AG04449 (cell line): ENCODE measurements at places on chromosomes 4 and X.

DNA sequence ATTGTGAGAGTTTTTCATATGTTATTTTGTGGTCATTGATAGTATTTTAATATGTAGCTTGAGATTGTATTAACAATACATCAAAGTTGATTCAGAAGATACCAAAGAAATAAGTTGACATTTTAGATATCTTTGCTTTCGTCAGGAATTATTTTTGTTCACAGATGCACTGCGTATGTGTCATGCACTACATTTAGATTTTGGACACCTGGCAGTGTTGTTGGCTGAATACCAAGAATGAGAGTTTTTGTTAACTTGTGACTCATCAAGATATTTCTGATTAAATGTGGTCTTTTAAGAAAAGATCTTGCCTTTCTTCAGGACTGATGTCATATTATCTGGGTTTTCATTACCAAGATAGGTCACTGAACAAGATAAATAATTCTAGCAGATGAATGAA lies 633.4 kb downstream of the CENPC start:
- DNase-seq = no peak

DNA sequence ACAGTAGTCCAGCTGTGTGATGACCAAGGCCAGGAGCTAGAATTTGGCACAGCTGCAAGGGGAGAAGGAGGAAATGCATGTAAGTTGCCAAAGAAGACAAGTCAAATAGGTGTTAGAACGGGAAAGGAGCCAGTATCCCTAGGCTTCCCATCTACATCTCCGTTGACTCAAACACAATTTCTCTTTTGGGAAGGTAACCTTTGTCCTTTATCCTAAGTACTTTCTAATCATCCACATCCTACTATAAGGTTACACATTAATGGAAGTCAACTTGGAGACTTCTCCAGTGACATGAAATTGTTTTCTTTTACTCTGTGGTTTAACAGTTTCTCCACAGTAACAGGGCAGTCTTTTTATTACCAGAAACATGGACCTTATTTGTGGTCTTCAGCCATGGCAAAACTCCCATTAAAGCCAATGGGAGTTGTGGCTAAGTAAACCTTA lies 620.0 kb downstream of the ANKRD50 start:
- DNase-seq = no peak

DNA sequence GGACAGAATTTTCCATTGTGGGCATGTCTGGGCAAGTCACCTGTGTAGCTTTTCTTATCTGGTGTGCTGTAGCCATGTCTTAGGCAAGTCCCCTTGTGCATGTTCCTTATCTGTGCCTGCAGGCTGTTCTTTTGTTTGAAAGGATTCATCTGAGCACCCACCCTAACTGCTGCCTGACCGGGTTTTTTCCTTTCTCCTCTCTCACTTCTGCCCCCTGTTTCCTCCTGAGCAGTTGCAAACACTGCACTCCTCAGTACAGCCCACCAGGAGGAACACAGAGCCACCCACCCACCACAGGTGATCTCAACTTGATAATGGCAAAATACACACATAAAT lies 29.2 kb upstream of the IL9R start:
- no peak for DNase-seq

- no peak for DNase-seq
Observed at GRCh38 chr4:89488736-89489135, 181.1 kb upstream of the GPRIN3 start.

- no peak for DNase-seq
Observed at GRCh38 chr4:1788254-1788973, 4.7 kb upstream of the FGFR3 start.

GRCh38 chr4:1463088-1463926 lies 57.1 kb upstream of the NKX1-1 start:
- DNase-seq = peak; percentile 12

- DNase-seq = no peak
Observed at GRCh38 chrX:3428792-3429191, 82.3 kb upstream of the MXRA5 start.

- DNase-seq = no peak
Observed at GRCh38 chr4:3293401-3294391, 875 bp downstream of the RGS12 start.

DNA sequence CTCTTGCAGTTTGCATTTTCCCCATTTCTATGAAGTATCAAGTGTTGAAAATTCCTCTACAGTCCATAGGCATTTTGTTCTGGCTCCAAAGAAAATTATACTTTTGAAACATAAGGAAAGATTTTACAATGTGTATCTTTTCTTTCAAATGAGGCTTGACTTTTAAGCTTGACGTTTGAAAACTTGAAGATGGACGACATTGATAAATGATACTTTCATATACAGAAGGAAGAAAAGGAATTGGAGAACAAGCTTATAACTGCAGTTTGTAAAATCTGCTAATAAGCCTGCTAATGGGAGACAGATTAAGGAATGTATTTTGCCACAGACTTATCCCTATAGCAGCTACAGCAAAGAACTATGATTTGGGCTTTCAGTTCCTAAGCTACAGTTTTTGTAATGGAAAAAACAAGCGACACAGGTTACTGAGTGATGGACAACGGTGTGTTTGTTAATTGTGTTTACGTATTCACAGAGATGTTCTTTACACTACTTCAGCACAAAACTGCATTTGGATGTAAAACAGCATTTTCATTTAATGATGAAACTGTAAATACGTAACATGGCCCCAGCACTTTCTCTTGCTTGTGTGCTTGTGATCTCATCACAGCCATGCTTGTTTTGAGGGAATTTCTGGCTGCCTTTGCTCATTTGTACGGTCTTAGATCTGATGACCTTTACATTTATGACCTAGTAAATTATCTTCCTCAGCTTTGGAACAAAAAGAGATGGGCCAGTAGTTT lies 83.2 kb upstream of the FAT1 start:
- DNase-seq = no peak

- DNase-seq = no peak
Observed at GRCh38 chrX:129686422-129686948, 31.7 kb upstream of the APLN start.

DNA sequence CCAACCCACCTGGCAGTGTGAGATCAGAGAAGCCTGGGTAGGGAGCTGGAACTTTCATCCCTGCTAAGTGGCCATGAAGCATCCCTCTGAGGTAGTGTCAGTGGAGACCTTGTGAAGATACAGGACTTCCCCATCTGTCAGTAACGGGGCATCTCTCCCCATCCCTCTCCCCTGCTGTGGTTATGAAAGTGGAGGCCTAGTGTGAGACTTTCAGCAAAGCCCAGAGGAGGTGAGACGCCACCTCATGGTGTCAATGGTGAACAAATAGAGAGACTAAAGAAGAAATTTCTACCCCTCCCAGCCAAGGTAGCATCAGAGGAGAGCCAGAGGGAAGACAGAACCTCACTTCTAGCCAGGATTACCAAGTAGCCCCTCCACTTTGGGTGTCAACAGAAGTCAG lies 150.2 kb downstream of the VEGFC start:
- no peak for DNase-seq

DNA sequence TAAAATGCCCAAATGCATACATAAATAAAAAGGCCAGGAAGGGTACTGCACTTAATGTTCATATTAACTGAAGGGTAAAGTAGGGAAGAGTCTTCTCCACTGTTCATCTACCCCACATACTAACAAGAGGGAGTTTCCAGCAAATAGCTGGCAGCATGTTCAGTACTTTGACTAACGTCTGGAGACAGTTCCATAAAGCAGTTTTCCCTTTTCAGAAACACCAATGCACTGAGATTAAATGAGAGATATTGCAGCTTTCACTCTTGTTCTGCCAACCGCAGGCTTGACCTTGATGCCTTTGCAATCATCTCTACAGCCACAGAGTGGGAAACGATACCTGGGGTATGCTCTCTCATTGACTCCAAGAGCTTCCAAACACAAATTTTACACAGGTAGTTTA lies 2123.1 kb upstream of the TENM3 start:
- DNase-seq = no peak

DNA sequence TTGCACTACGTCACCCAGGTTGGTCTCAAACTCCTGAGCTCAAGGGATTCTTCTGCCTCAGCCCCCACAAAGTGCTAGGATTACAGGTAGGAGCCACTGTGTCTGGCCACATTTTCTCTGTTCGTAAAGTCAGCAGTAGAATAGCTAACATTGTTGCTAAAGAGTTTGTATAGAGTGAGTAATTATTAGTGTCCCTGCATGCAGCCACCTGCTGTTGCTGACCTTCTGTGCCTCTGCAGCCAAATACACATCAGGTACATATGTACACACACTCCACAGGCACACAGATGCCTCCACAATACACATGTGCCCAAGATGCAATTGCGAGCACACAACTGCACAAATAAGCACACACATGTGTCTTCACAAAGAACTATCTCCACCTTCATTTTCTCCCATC lies 10.9 kb downstream of the DRD5 start:
- no peak for DNase-seq

GRCh38 chr4:89400287-89401035 lies 92.9 kb upstream of the GPRIN3 start:
- no peak for DNase-seq

GRCh38 chr4:37528166-37528885 lies 157.8 kb downstream of the RELL1 start:
- no peak for DNase-seq

DNA sequence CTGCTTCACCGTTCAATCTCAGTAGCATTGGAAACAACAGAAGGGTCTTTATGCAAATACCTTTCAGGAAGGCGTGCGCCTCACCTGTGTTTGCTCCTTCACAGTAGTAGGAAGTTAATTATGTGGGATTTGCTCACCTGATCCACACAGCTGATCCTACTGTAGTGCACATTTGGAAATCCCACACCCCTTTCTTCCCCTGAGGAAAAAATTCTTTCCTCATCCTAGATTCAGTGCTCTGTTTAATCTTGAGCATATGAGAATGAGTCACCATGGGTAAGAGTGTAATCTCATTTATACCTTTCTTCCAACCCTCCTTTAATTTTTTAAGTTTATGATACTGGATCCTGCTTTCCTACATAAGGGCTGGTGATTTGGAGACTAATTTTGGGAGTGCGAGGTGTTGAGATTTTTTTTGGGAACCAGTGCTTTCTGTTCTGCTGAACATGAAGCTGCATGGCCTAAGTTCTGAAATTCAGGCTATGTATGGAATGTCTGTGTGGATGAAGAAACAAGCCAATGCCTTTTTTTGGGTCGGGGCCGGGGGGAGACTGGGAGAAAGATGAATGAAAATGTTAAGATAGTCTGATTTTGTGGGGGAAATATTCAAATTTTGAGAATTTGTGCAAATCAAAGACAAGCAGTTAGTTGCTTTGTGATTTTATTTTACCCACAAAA lies 19.0 kb downstream of the GAB1 start:
- no peak for DNase-seq

- peak; percentile 95 for DNase-seq
Observed at GRCh38 chr4:40990236-40990898, 224.0 kb downstream of the APBB2 start.

DNA sequence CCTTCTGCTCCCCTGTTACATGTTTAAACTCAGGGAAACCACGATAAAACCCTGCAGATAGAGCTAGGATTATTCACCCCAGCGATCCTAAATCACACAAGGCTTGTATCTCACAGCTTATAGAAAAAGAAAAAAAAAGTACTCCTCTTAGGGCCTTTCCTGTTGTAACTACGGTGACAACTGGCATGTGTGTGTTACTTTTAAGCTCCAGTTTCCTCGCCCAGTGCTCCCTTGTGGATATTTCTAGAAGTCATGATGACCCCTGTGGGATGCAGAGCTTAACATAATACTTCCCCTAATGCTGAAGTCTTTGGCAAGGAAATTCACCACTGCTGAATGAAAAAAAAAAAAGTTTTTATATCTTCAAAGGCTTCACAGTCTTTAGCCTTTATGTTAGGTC lies 114.7 kb downstream of the NWD2 start:
- no peak for DNase-seq

DNA sequence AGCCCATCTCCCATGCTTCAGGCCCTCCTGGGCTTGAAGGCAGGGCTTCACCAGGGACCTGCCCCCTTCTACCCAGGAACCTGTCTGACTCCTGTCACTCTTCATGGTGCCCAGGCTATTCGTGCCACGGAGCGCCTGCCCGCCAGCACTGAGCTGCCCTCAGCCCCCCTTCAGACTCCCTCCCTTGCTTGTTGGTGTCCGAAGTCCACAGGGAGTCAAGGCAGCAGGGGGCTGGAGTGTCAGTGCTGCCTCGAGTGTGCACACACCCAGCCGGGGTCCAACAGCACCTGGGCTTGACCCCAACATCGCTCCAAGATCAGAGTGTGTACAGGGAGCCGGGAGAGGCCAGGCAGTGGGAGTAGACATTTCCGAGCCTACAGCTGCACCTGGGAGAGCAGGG lies 59.8 kb downstream of the TBCK start:
- DNase-seq = no peak

- no peak for DNase-seq
Observed at GRCh38 chr4:94127707-94128328, 79.8 kb upstream of the SMARCAD1 start.

DNA sequence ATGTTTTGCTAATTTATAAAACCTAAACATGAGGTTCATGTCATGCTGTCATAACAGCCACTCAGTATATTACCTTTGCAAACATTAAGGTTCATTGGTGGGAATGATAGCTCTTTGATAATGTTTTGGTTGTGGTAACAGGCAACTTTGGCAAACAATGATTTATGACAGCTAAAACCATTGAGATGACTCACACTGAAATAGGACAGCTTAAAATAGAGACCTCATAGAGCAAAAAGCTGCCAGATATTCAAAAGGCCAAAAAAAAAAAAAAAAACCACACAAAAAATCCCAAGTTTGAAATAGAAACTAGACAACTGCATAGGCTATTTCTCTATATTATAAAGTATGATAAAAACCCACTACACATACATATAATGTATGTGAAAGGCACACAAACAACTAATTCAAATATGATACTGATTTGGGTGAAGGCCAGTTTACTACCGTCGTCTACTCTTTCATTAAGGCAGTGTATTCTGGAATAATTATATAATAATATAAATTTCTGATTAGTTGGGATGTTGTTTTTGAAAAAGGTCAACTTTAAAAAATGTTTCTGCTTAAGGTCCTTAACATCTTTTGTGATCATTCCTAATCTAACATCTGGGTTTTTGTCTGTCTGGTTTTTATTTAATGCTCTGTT lies 646.0 kb upstream of the PITX2 start:
- DNase-seq = no peak

- no peak for DNase-seq
Observed at GRCh38 chrX:8377041-8377440, 87.6 kb upstream of the VCX3B start.

GRCh38 chrX:150476164-150476699 lies 92.2 kb upstream of the MTM1 start:
- DNase-seq = no peak

DNA sequence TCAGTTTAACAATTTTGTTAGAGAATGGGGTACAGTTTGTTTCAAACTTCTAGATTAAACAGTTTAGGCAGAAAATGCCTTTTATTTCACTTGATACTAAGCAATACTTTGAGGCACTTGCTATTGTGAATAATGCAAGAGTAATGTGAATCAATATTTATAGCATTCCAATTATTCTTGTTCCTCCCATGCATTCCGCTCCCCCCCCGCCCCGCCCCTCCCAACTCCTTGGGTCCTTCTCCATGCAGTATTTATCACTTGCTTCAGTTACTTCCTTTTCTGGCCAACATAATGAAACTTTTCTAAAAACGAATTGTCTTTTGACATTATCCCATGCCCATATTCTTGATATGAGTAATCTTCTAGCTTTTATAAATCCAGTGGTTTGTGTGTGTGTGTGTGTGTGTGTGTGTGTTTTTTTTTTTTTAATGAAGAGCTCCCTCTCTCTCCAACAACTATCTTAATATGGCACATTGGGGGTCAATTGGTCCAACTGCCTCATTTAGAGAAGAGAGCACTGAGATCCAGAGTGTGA lies 1.6 kb downstream of the BANK1 start:
- no peak for DNase-seq
